Activated CD4-positive, alpha-beta T cell treated with anti-CD3 and anti-CD28 coated beads, Interleukin-2, amount 50 U/mL, for 1 hour (primary cell): ENCODE measurements at places on chromosomes 7 and 10.

GRCh38 chr7:24660546-24660945, 87.3 kb downstream of the PALS2 start:
- DNase-seq, result no peak

- DNase-seq, result no peak
These were observed 1.1 kb downstream of the GRB10 start for GRCh38 chr7:50781381-50782293.

DNA sequence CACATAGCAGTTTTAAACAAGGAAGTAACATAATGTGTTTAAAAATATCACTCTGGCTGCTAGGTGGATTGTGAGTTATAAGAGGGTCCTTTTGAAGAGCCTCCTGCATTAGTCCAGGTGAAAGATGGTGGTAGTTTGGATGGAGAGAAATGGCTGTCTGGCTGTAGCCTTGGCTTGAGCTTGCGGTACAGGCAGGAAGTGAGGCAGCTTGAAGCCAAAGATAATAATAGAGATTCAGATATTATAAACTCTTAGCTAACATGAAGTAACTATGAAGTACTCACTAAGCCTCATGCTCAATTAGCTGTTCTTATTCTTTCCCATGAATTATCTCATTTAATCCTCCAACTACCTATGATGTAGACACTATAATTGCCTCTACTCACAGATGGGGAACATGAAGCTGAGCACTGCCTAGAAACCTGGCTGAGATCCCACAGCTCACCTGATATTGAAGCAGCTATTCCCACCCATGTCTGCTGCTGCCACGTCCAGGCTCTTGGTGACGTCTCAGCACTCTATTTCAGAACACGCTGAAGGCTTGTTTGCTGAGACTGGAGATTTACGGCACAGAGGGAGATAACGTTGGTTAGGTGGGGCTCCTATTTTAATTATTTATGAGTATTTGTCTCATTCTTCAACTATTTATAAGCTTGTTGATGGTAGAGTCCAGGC, 10.4 kb downstream of the C10orf120 start:
- DNase-seq, result no peak

- DNase-seq, result peak; percentile 27
These were observed at the start of gene ABCB1 for GRCh38 chr7:87600130-87601124. Gene ABCB1, minus strand, starts transcription at chr7:87600884. Its CDS starts 700 bp downstream, at chr7:87600184.

GRCh38 chr7:129017264-129017663, 37.6 kb downstream of the TNPO3 start:
- no peak for DNase-seq

DNA sequence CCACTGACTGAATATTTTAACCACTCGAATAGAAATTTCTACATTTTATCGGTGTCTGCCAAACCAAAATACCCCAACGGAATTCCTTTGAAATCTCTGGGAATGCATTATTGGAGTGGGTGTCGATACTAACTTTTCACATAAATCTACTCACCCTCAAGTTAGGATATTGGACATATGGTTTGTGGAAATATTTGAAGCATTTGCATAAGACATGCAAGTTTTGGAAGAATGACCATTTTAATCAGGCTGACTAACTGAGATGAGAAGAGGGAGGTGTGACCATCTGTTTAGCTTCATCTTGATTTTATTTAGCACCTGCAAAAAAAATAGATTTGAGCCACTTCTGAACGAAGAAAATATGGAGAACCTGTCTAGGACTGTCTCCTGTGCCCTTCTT, 61.2 kb downstream of the KLF6 start:
- no peak for DNase-seq

DNA sequence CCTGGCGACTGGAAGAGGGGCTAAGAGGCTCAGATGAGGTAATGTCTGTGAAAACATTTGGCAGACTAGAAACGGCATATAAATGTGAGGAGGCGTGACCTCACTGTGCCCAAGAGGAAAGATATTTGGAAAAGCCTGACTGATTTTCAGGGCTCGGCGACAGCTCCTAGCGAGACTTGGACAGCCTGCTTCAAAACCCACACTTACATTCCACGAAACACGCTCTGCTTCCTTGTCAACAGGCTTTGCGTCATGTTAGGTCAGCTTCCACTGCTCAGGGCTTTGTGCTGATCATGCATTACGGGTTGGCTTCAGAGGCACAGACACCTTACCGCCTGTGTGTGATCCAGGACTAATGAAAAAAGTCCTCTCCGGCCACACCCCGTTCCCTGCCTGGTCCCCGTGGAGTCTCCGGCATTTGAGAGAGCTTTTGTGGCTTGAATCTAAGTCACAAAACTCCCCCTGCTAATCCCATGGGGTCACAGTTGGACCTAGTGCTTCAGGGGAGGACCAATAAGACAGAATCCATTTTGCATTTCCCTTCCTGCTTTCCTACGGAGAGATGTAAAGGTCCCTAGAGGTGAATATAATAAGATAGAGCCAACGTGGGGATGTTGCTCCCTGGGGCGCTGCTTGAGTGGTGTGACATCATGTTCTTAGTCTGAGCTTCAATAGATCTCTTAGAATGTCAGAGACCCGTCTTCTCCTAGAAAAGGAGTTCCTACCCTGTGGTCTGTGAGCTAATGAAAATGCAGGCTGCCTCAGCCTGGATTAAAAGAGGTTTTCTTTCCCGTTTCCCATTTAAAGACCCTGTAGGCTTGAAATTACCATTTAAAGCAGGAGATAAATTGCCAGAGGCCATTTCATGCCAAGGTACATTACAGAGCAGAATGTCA, 25.5 kb downstream of the FGFBP3 start:
- DNase-seq, result no peak

GRCh38 chr7:139798892-139799291, 21.1 kb upstream of the HIPK2 start:
- no peak for DNase-seq

- DNase-seq, result no peak
These were observed 244.2 kb upstream of the YAE1 start for GRCh38 chr7:39321909-39322498.

- no peak for DNase-seq
These were observed 114.1 kb downstream of the HIPK2 start for GRCh38 chr7:139663608-139664177.
